ENCODE measurements at places on chromosomes 1 and 21. TPM values are rescaled to one million over a fixed set of nuclear protein-coding genes. Genes with fewer than 3 reads are reported as not detected.
A peak's percentile ranks its signal among the peaks of the same experiment; 100 is the strongest.

- H3K4me1 ChIP-seq = no peaks in the 10 kb centered on the region
- H3K36me3 ChIP-seq = peaks cover 11% of the 10 kb centered on the region
- H3K4me3 ChIP-seq = no peak overlapping the region
Measured at GRCh38 chr21:46131588-46131837, 23.9 kb downstream of the FTCD start.

- peaks cover 13% of the 10 kb centered on the region for H3K4me1 ChIP-seq
- no peak overlapping the region for H3K27ac ChIP-seq
- H3K27me3 ChIP-seq = no peaks in the 10 kb centered on the region
- DNase-seq = no peak
- no peaks in the 10 kb centered on the region for H3K36me3 ChIP-seq
Measured at GRCh38 chr1:198929111-198929604, 290.3 kb downstream of the PTPRC start.

- H3K4me3 ChIP-seq = peak overlapping the region; percentile 93
- H3K27me3 ChIP-seq = peaks cover 5% of the 10 kb centered on the region
- peaks cover 5% of the 10 kb centered on the region for H3K36me3 ChIP-seq
- DNase-seq = no peak
- peaks cover 18% of the 10 kb centered on the region for H3K4me1 ChIP-seq
- H3K27ac ChIP-seq = peak overlapping the region; percentile 99
Measured at GRCh38 chr1:169795687-169796086, 980 bp upstream of the METTL18 start.

- peaks cover 29% of the 10 kb centered on the region for H3K36me3 ChIP-seq
- H3K27me3 ChIP-seq = no peaks in the 10 kb centered on the region
- H3K4me1 ChIP-seq = no peaks in the 10 kb centered on the region
- peak overlapping the region; percentile 1 for H3K4me3 ChIP-seq
- no peak overlapping the region for H3K27ac ChIP-seq
- DNase-seq = no peak
Measured at GRCh38 chr1:84192681-84193080, 48.6 kb downstream of the PRKACB start.

DNA sequence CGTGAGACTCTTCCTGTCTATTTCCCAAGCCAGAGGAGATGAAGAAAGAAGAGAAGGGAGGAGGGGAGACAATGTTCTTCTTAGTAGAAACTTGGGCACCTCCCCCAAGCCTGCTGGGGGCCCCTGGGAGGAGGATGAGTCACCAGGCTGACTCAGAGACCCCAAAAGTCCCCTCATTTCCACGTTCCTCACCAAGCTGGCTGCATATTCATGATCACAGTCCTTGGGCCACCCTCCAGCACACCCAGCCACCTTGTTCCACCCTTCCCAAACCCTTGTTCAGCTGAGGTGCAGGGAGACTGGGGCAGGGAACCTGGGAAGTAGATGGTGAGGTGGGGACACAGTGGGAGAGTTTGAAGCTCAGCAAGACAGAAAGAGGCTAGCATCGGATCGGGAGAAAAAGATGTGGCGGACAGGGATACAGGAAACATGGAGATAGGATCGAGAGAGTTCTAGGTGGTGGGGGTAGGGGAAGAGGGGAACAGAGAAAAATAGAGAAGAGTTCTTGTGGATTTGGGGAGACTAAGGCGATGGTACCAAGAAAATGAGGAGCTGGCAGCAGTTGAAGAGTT is 712 bp downstream of the RAB13 start:
- DNase-seq = no peak
- H3K4me3 ChIP-seq = peak overlapping the region; percentile 99
- H3K4me1 ChIP-seq = peaks cover 38% of the 10 kb centered on the region
- peaks cover 10% of the 10 kb centered on the region for H3K27me3 ChIP-seq

- H3K4me3 ChIP-seq = no peak overlapping the region
- DNase-seq = no peak
- H3K4me1 ChIP-seq = peaks cover 5% of the 10 kb centered on the region
- no peaks in the 10 kb centered on the region for H3K36me3 ChIP-seq
Measured at GRCh38 chr1:8142955-8143629, 117.0 kb upstream of the ERRFI1 start.

The DTL gene
- 11.6 TPM for total RNA-seq

The NEK2 gene
- 3.9 TPM for total RNA-seq

The PRAMEF25 gene
- not detected for total RNA-seq

The RYR2 gene
- 5.4 TPM for total RNA-seq

Data from endothelial cell (in vitro differentiated cells).